CD4-positive, alpha-beta T cell (primary cell): ENCODE measurements at places on chromosomes 3 and 15.

DNA sequence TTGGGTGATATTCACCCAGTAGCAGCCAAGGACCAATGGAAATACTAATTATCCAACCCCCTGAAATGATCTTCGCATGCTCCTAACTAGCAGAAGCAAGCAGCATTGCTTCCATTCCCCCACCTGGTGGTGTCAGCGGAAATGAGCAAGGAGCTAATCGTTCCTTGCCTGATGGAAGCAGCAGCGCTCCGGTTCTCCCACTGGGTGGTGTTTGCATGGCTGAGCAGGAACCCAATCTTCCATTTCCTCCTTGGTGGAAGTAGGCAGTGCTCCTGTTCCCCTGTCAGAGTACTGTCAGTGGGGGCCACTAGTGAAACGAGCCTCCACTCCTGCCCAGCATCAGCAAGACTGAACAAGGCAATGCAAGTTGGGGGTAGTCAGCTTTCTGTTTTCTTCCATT, 311.5 kb downstream of the CACNA2D3 start:
- no peaks in the 10 kb centered on the region for H3K27me3 ChIP-seq
- H3K4me3 ChIP-seq = no peak overlapping the region
- H3K27ac ChIP-seq = no peak overlapping the region
- no peaks in the 10 kb centered on the region for H3K36me3 ChIP-seq
- no peak for DNase-seq
- no peaks in the 10 kb centered on the region for H3K4me1 ChIP-seq

- H3K36me3 ChIP-seq = no peaks in the 10 kb centered on the region
- DNase-seq = no peak
- no peaks in the 10 kb centered on the region for H3K4me1 ChIP-seq
These were observed 223.7 kb upstream of the NANOGP8 start for GRCh38 chr15:35308802-35309201.

DNA sequence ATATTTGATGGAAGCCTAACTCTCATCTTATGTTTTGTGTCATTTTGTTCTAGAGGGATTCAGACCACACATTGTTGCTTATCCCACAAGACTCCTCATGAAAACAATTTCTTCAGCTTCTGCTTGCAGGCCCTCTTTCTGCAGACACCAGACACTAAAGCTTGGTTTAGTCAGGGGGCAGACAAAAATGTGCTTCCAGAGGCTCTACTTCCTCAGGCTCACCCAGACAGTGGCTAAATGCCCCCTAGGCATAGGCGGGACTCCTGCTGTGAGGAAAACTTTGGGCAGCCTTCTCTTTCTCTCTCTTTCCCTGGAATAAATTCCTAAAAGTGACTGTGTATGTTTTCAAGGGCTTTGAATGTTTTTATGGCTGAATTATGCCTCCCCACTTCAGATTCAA, 435.4 kb upstream of the ATP11B start:
- H3K4me3 ChIP-seq = no peak overlapping the region
- H3K27me3 ChIP-seq = no peaks in the 10 kb centered on the region
- no peaks in the 10 kb centered on the region for H3K4me1 ChIP-seq
- H3K27ac ChIP-seq = no peak overlapping the region
- no peak for DNase-seq
- H3K36me3 ChIP-seq = no peaks in the 10 kb centered on the region

- no peaks in the 10 kb centered on the region for H3K36me3 ChIP-seq
- peaks cover 2% of the 10 kb centered on the region for H3K27me3 ChIP-seq
- no peaks in the 10 kb centered on the region for H3K4me1 ChIP-seq
- H3K4me3 ChIP-seq = no peak overlapping the region
These were observed 31.5 kb upstream of the FAM107A start for GRCh38 chr3:58608648-58609047.

GRCh38 chr15:78507831-78508160, 419 bp downstream of the HYKK start:
- H3K4me1 ChIP-seq = peaks cover 23% of the 10 kb centered on the region
- H3K4me3 ChIP-seq = peak overlapping the region; percentile 75
- no peak overlapping the region for H3K27ac ChIP-seq

- no peaks in the 10 kb centered on the region for H3K27me3 ChIP-seq
- H3K4me3 ChIP-seq = no peak overlapping the region
- DNase-seq = no peak
- no peak overlapping the region for H3K27ac ChIP-seq
- H3K4me1 ChIP-seq = no peaks in the 10 kb centered on the region
These were observed 18.5 kb downstream of the LARP6 start for GRCh38 chr15:70835415-70835814.

DNA sequence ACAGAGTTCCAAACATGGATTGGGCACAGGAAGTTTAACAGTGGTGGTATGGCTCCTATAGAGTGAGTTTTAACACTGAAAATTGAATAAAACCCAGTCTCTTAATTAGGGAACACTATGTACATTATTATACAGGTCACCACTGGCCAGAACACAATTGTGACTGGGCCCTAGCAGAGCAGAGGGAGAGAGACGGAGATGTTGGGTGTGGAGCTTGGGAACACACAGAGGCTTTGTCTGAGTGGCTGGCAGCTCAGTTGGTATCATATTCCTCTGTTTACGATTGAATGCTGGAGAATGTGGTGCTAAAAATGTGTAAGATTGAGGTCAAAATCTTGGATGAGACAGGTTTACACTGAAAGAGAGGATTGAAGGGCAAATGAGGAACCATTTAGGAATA, 6.8 kb upstream of the MOBP start:
- no peak overlapping the region for H3K27ac ChIP-seq
- no peaks in the 10 kb centered on the region for H3K36me3 ChIP-seq
- no peaks in the 10 kb centered on the region for H3K27me3 ChIP-seq
- no peak for DNase-seq

GRCh38 chr3:190059242-190059590, 61.5 kb downstream of the P3H2 start:
- no peak overlapping the region for H3K4me3 ChIP-seq
- peaks cover 6% of the 10 kb centered on the region for H3K27me3 ChIP-seq

GRCh38 chr15:58179206-58179605, 41.0 kb downstream of the AQP9 start:
- peaks cover 13% of the 10 kb centered on the region for H3K27me3 ChIP-seq
- H3K36me3 ChIP-seq = no peaks in the 10 kb centered on the region
- no peak for DNase-seq
- peaks cover 4% of the 10 kb centered on the region for H3K4me1 ChIP-seq
- H3K27ac ChIP-seq = no peak overlapping the region

DNA sequence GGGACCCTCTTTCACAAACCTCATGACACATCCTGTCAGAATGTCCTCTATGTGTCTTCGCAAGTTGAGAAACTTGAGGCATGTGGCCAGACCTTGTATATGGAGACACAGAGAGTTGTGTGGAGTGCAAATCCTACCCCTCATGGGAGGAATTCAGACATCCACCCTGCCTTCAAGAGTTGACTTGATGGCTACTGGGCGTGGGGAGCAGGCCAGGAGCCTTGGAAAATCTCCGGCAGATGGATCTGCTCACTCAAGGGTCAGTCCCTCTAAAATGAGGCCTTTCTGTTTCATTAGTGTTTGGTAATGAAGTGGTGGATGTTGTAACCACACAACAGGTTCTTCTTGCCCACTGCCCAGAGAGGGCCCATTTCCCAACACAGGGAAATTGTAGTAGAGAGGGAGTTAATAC, 79.0 kb downstream of the ASB7 start:
- no peaks in the 10 kb centered on the region for H3K4me1 ChIP-seq
- peaks cover 2% of the 10 kb centered on the region for H3K27me3 ChIP-seq
- no peak for DNase-seq
- H3K36me3 ChIP-seq = no peaks in the 10 kb centered on the region
- no peak overlapping the region for H3K4me3 ChIP-seq

GRCh38 chr15:67178569-67179210, 75.8 kb downstream of the AAGAB start:
- no peak overlapping the region for H3K4me3 ChIP-seq
- no peaks in the 10 kb centered on the region for H3K27me3 ChIP-seq
- DNase-seq = no peak
- H3K27ac ChIP-seq = no peak overlapping the region
- peaks cover 29% of the 10 kb centered on the region for H3K4me1 ChIP-seq

- no peaks in the 10 kb centered on the region for H3K27me3 ChIP-seq
- H3K27ac ChIP-seq = no peak overlapping the region
- no peak for DNase-seq
- H3K36me3 ChIP-seq = no peaks in the 10 kb centered on the region
- no peaks in the 10 kb centered on the region for H3K4me1 ChIP-seq
These were observed 106.7 kb downstream of the GABRB3 start for GRCh38 chr15:26665957-26666791.
